Upper lobe of left lung (tissue), 6 donors: ENCODE measurements at places on chromosomes 6 and 20.
A peak's percentile ranks its signal among the peaks of the same experiment; 100 is the strongest.

DNA sequence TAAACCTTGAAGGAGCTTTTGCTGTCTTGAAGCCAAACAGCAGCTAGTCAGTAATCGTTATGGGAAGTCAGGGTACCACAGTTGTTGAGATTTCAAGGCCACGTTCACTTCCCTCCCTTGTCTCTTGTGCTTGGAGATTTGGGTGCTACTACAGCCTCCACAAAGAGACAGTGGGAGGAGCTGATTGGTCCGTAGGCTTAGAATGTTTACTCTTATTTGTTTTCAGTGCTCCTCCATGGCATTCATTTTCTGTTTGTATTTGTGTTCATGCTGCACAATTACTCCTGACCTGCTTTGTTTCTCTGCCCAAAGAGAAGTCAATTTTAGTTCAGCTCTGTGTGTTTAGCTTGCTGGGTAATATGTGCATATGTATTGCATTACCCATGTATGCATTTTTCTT, 147.7 kb downstream of the PRL start:
- no peak for DNase-seq

DNA sequence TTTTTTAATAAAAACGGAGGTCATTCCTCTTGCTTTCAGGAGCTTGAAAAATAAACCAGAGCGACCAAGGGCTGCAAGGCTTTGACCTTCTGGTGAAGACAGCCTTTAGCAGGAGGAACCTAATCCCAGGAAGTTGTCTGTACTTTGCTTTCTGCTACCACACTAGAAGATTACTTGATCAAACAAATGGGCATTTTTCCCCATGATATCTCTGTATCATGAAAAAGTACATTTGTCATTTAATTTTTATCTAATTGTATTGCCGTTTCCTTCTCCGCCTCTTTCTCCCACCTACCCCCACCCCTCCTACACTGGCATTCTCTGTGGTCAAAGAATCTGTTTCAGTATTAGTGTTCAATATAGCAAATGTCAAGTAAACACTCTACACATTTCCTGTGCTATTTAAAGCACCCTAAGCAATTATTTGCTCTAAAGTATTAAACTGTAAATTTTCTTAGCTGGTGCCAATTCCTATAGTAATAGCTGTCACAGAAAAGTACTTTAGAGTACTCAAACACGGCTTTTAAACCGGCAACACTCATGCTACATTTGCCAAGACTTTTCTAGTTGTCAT, 29.7 kb downstream of the ATXN1 start:
- no peak for DNase-seq

DNA sequence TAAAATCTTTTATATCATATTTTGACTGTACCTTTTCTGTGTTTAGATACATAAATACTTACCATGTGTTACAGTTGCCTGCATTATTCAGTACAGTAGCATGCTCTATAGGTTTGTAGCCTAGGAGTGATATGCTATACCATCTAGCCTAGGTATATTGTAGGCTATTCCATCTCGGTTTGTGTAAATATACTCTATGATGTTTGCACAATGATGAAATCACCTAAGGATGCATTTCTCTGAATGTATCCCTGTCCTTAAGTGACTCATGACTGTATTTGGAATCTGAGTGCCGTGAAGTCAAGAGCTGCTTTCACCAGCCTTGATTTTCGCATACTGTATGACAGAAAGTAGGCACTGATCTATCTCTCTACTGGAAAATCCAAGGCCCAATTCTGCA, 129.9 kb downstream of the UTRN start:
- no peak for DNase-seq

DNA sequence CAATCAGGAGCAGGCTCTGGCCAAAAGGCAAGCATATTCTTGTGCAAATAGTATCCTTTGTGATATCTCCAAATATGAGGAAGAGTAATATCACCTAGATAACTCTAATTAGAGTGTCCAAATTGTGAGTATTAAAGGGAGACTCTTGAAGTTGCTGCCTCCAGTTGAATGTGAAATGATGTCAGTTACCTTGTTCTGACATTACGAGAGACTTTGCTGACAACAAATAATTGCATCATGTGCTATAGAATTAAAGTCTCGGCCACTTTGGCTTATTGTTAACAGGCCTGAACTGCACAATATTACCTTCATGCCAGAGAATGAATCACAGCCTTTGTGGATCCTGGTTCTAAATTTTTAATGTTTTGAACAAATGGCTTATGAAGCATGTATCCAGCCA, 106.5 kb downstream of the AIG1 start:
- DNase-seq = no peak

DNA sequence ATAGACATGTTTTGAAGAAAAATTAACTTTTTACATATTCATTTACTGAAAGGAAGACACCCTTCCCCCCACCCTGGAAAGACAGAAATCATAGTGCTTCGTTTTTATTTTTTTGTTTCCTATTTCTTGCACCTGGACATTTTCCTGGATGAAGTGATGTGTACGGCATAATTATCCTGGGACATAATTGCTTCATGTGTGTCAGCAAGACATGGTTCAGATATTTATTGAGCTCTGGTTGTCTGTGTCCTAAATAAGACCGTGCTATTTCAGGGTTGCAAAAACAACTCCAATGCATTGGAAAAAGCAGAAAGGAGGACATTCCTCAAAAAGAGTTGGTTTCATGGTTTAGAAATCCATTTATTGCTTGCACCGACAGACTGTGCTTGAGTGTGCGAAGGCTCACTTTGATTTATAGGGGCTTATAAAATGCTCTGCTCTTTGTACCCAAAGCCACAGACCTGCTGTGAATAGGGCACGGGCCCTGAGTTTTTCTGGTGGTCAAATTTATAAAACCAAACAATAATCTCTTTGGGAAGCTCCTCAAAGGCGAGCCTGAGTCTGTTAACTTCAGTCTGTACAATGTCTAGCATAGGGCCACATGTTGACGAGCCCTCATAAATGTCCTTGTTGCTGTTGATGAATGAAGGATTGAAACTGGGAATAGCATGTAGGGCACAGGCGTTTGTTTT, 179.5 kb downstream of the SOX4 start:
- DNase-seq = no peak

DNA sequence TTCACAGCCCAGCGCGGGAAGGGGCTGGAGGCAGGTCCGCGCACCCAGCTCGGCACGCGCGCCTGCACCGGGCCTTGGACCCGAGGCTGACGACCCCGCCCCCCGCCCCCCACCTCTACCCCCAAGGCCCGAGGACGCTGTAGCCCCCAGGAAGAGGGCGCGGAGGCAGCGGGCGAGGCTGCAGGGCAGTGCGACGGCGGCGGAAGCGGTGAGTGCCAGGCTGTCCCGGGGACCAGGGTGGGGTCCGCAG, 1.2 kb downstream of the LIME1 start:
- peak; percentile 85 for DNase-seq

- DNase-seq = no peak
Measured at GRCh38 chr6:124822204-124822613, 140.0 kb upstream of the RNF217 start.

- no peak for DNase-seq
Measured at GRCh38 chr6:28105245-28105639, 19.2 kb upstream of the ZSCAN16 start.

DNA sequence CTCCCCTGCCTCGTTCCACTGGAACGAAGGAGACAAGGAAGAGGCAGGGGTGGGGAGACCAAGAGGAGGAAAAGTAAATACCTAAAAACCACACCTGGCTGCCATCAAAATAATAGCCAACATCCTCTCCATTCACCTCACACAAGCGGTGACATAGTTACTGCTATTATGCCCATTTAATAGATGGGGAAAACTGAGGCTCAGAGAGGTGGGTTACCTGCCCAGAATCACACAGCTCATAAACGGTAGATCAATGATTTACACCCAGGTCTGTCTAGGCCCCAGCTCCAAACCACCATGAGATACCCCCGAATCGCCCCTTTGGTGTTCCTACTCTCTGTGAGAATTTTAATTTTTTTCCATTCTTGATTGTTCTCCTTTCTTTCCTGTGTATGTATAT, 253.8 kb downstream of the BMP7 start:
- DNase-seq = no peak

DNA sequence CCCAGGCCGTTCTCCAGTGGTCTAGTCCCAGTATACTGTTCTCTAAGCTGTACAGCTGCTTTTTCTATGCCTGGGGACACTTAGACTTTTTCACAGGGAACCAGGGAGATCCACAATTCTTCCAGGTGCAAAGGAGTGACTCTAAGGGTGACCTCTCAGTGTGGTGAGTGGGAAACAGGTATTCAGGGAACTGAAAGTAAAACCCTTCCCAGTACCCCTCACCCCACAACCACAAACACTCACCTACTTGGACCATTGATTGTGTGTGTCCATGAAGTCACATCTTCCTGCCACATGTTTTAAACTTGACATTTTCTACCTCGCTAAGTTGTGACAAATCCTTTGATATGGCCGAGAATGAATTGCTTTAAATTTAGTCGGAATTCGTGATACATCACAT, 183.6 kb downstream of the CLIC5 start:
- DNase-seq = no peak

DNA sequence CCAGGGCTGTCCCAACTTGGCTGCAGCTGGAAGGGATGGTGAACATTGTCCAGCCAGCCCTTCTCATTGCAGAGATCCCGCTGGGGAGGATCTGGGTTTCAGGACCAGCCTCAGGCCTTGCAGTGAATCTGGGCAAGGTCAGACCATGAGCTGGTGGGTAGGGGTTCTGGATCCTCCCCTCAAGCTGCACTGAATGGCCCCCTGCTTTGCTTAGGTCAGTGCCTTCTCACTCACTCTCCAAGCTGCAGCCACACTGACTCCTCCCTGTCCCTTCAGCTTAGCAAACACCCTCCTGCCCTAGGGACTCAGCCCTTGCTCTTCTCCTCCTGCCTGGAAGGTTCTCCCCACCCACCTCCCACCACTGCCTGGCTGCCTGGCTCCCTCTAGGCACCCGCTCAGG, 95.3 kb upstream of the KCNG1 start:
- no peak for DNase-seq

DNA sequence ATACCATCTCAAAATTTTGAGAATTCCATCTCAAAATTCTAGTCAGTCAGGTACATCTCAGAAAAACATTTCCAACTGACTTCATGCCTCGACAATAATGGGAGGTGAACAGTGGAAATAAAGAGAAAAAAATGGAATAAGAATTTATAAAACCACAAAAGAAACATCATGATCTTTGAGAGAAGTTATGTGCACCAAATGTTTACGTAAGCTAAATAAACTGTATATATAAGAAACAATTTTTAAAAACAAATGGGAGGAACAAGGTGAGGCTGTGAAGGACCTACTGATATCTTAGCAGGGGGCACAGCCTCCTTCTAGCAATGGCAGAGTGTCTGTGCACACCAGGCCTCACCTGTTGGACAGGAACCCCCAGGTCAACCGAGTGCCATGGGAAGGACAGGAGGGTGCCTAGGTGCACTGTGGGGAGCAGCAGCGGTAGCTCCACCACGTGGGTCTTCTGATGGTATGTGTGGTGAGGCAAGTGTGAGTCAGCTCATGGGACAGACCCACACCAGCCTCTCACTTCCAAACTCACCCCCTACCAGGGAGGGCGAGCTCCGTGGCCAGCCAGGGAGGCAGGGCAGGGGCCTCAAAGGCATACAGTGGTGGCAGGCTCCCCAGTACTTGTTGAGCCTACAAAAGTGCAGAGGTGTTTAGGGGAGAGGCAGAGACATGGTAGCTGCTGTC, 23.2 kb downstream of the DIDO1 start:
- DNase-seq = no peak

DNA sequence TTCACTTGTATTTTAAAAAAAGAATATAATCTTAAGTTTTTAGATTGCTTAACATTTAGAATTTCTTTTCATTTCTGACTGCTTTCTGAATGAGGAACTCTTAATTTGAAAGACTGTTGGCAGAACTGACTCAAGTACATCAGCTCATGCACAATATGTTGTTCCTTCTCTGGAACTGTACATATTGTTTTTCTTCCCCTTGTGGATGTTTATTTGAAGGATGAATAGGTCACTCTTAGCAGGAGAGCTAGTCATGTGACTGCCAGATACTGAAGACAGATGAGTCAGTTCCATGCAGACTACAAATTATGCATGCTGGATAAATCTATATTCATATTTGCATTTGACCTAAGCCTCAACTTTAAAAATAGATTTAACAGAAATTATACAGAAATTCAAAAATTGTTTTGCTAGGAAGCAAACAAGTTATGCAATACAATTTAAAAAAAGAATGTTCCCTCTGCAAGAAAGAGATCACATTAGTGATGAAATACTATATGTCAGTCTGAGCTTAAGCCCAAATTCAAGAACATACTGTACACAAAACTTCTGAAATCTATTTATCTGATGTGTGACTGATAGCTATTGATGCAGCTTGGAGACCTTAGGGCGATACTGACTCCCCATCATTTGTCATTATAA, 1274.9 kb upstream of the GJE1 start:
- no peak for DNase-seq

- DNase-seq = no peak
Measured at GRCh38 chr6:27512525-27512924, 39.6 kb upstream of the ZNF184 start.

DNA sequence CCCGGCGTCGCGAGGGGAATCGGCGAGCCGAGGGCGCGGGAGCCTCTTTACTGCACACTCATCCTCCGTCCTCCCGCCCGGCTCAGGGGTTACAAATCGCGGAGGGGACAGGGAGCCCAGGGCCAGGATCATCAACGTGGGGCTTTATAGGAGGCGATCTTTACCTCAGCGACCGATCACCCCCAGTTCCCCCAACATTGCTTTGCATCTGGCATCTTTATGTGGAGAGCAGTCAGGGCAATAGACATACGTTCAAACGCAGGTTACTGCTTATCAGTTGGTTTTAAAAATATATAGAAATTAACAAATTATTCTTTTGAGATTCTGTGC, 634 bp downstream of the HSF2 start:
- DNase-seq = no peak

GRCh38 chr20:15564981-15565380, 1008.3 kb downstream of the KIF16B start:
- DNase-seq = no peak

GRCh38 chr6:20653085-20653479, 118.8 kb downstream of the CDKAL1 start:
- DNase-seq = no peak

DNA sequence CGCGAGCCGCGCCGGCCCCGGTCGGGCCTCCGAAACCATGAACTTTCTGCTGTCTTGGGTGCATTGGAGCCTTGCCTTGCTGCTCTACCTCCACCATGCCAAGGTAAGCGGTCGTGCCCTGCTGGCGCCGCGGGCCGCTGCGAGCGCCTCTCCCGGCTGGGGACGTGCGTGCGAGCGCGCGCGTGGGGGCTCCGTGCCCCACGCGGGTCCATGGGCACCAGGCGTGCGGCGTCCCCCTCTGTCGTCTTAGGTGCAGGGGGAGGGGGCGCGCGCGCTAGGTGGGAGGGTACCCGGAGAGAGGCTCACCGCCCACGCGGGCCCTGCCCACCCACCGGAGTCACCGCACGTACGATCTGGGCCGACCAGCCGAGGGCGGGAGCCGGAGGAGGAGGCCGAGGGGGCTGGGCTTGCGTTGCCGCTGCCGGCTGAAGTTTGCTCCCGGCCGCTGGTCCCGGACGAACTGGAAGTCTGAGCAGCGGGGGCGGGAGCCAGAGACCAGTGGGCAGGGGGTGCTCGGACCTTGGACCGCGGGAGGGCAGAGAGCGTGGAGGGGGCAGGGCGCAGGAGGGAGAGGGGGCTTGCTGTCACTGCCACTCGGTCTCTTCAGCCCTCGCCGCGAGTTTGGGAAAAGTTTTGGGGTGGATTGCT, 1.3 kb downstream of the VEGFA start:
- DNase-seq = peak; percentile 93

- DNase-seq = no peak
Measured at GRCh38 chr6:89260310-89260709, 43.2 kb upstream of the GABRR1 start.

- DNase-seq = no peak
Measured at GRCh38 chr6:129730477-129731165, 20.6 kb upstream of the ARHGAP18 start.
